ENCODE measurements at places on chromosomes 3 and 15. TPM values are rescaled to one million over a fixed set of nuclear protein-coding genes. Genes with fewer than 3 reads are reported as not detected.
A peak's percentile ranks its signal among the peaks of the same experiment; 100 is the strongest.

GRCh38 chr3:24730173-24730572 is 235.5 kb upstream of the THRB start:
- DNase-seq: no peak

DNA sequence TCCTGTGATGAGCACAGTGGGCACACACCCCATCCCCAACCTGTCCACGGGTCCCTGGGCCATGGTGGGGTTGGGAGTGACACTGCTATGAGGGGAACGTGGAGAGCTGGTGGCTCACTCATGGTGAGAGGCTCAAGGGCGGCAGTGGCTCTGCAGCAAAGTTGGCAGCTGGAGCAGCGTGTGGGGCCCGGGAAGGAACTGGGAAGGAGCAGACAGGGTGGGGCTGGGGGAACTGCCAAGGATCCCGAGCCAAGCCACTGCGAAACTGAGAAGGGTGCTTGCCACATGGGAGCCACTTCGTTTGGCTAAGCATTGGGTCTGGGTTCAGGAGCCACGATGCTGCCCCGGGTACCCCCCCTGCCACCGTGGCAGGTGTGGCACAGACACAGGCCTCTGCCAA is 80.1 kb downstream of the SNRK start:
- DNase-seq: no peak

- peak; percentile 60 for DNase-seq
These were observed 45.6 kb downstream of the DCBLD2 start for GRCh38 chr3:98855806-98856400.

SKOR1 gene
- total RNA-seq: 0.31 TPM

WDR93 gene
- total RNA-seq: 0.04 TPM
